Esophagus mucosa (tissue), 1 donor: ENCODE measurements at places on chromosomes 11 and 22. TPM values are rescaled to one million over a fixed set of nuclear protein-coding genes. Genes with fewer than 3 reads are reported as not detected.

DNA sequence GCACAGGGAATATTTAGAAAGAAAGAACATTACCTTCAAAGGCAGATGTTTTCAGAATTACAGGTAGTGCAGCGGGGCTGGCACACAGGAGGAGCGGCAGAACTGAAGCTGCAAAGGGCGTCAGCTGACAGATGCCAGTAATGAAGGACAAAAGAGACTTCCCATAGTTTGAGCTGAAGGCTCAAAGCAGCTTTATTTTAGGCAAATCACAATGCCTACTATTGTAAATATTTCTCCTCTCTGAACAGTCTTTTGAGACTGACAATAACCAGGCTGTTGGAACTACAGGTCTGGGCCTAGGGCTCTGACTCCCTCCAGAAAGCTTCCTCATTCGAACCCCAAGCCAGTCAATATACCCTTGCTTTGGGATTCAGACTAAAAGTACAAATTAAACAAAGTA, 256.9 kb upstream of the NARS2 start:
- no peak for ATAC-seq

Gene GGTLC2
- total RNA-seq, result not detected

- ATAC-seq, result no peak
Measured at GRCh38 chr11:33884601-33885000, 7.3 kb downstream of the LMO2 start.

DNA sequence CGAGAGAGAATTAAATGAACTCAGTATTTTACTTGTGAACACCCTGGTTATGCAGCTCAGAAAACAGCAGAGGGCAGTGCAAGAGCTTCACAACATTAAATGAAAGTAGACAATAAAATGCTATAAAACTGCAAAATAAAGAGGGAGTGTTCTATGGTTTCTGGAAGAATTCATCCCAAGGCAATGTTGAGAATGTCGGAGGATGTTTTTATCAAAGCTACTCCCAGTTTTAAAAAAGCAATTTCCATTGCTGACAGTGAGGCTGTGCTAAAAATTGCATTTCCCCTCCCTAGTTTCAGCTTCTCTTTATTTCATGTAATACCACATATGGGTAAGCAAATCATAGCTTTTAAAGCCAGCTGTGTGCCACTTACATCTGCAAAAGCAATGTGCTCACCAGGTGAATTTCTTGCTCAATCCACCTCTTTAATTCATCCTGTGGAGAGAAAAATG, 296.8 kb downstream of the RAB38 start:
- no peak for ATAC-seq

- no peak for ATAC-seq
Measured at GRCh38 chr11:103985041-103985440, 51.4 kb upstream of the DDI1 start.

- no peak for ATAC-seq
Measured at GRCh38 chr22:33227791-33228190, 169.6 kb upstream of the SYN3 start.

Gene OR5I1
- not detected for total RNA-seq

Gene CABP2
- total RNA-seq, result not detected

Gene TECTA
- 0.28 TPM for total RNA-seq

- no peak for ATAC-seq
Measured at GRCh38 chr11:80702264-80702663, 1261.4 kb upstream of the TENM4 start.

DNA sequence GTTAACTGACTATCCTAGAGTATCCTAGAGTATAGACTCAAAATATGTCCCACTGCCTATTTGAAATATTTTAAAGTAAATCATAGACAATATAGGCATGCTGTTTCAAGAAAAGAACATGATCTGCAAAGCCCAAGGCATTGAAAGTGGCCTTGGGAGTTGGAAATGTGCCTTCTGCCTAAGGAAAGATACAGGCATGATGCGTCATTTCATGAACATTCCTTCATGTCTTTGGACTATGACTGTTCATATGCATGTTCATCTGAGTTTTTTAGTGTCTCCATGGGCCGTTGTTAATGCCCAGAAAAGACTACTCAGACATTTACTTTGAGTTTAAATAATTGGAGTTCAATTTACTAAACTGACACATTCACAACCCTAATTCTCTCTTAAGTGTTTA, 69.7 kb upstream of the PRDM11 start:
- ATAC-seq, result no peak

Gene VSIG10L2
- total RNA-seq, result not detected

GRCh38 chr11:26287067-26287518, 44.8 kb upstream of the ANO3 start:
- no peak for ATAC-seq

Gene MRGPRX4
- not detected for total RNA-seq

DNA sequence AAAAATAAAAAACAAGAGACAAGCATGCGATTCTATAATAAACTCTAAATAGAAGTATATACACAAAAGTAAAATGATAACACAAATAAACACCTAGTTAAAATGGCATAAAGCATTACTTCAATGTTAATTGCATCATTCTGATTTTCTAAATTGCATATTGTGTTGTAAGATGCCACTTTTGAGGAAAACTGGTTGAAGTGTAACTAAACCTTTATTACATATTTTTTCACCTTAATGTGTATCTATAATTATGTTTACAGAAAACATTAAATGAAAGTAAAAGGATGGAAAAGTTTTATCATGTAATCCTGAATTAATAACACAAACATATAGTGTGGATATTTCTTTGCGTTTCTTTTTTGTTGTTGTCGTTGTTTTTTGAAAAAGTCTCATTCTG, 45.4 kb upstream of the TOP3B start:
- ATAC-seq, result no peak
